ENCODE measurements at places on chromosomes 2 and 18. TPM values are rescaled to one million over a fixed set of nuclear protein-coding genes. Genes with fewer than 3 reads are reported as not detected.

The PDE6D gene
- total RNA-seq = 28.2 TPM

The CRYGD gene
- not detected for total RNA-seq

The FAM117B gene
- total RNA-seq = 2.7 TPM

The FBLN7 gene
- total RNA-seq = 0.23 TPM

All from hair follicular keratinocyte (primary cell).